Activated naive CD4-positive, alpha-beta T cell treated with anti-CD3 and anti-CD28 coated beads for 36 hours (primary cell): ENCODE measurements at places on chromosomes 3 and 15.

GRCh38 chr15:66673410-66674322 is 28.4 kb upstream of the SMAD6 start:
- DNase-seq: peak; percentile 73
- H3K27ac ChIP-seq: no peak overlapping the region
- H3K27me3 ChIP-seq: no peaks in the 10 kb centered on the region
- no peaks in the 10 kb centered on the region for H3K36me3 ChIP-seq
- no peak overlapping the region for H3K4me3 ChIP-seq

GRCh38 chr3:17013571-17013970 is 128.8 kb downstream of the PLCL2 start:
- peaks cover 28% of the 10 kb centered on the region for H3K36me3 ChIP-seq
- DNase-seq: no peak
- no peak overlapping the region for H3K4me3 ChIP-seq
- no peak overlapping the region for H3K27ac ChIP-seq
- peaks cover 29% of the 10 kb centered on the region for H3K4me1 ChIP-seq

- no peak overlapping the region for H3K4me3 ChIP-seq
- no peaks in the 10 kb centered on the region for H3K27me3 ChIP-seq
- H3K4me1 ChIP-seq: peaks cover 17% of the 10 kb centered on the region
- H3K36me3 ChIP-seq: peaks cover 10% of the 10 kb centered on the region
- no peak overlapping the region for H3K27ac ChIP-seq
- no peak for DNase-seq
Measured at GRCh38 chr3:141291559-141292355, 60.1 kb downstream of the PXYLP1 start.

DNA sequence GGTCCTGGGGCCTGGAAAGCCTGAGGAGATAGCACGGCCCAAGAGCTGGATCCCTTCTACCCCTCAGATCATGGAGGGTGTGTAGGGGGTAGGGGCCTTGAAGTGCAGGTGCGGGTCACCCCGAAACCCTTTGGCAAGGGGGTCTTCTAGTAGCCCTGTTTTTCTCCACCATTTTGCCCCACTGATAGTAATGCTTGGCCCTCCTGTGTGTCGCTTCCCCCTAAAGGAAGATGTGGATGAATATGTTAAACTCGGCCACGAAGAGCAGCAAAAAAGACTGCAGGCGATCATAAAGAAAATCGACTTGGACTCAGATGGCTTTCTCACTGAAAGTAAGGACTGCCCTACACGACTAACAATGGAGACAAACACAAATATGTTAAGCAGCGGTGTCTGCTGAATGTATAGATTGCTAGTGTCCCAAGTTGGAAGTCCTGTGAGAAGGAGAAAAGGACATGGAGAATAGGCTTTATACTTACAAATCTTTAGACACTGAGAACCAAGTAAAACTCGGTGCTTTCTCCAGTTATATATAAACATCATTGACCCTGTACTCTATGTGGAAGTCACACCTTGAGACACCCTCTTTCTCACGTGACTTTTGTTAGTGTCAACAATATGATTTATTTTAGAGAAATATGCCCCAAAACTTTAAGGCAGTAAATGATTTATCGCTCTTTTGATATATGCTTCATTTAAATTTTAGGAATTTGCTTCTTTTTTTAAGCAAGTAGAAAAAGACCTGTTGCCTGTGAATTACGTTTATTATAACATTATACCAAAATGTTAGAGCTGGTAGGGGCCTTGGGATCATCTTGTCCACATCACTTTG is 802 bp downstream of the RCN2 start:
- no peak overlapping the region for H3K27ac ChIP-seq
- DNase-seq: no peak
- H3K4me1 ChIP-seq: peaks cover 26% of the 10 kb centered on the region
- peak overlapping the region; percentile 90 for H3K4me3 ChIP-seq

GRCh38 chr3:59796456-59796855 is 746.6 kb upstream of the CFAP20DC start:
- peaks cover 44% of the 10 kb centered on the region for H3K4me1 ChIP-seq
- no peak for DNase-seq
- peaks cover 13% of the 10 kb centered on the region for H3K36me3 ChIP-seq
- no peak overlapping the region for H3K27ac ChIP-seq

DNA sequence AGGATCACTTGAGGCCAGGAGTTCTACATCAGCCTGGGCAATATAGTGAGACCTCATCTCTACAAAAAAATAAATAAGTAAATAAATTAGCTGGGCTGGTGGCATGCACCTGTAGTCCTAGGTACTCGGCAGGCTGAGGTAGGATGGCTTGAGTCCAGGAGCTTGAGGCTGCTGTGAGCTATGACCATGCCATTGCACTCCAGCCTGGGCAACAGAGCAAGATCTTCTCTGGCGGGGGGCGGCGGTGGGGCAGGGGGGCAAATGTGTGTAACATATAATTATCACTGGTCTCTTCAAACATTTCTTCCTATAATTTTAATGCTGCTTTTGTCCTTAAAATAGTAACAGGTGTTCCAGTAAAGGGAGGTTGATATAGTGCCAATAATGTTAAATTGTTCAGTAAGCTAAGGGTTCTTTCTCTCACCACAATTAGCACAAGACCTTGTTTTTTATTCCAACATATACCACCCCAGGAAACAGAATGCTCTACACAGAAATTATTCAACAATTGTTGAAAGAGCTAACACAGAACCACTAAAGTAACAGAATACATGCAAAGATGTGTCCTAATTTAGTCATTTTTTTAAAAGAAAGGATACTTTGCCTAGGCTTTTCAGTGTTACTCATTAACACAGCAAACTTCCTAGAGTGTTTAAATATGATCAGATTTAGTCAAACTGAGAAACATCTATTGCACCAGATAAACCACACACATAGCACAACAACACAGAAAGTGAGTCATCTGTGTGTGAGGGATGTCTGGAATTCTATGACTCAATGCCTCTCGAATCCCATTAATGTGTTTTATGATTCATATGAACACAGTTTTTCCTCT is 29.1 kb downstream of the ANKRD28 start:
- H3K4me1 ChIP-seq: peaks cover 40% of the 10 kb centered on the region
- H3K36me3 ChIP-seq: peaks cover 11% of the 10 kb centered on the region
- H3K4me3 ChIP-seq: no peak overlapping the region
- peak; percentile 7 for DNase-seq
- no peaks in the 10 kb centered on the region for H3K27me3 ChIP-seq
